NCI-H226 (cell line): ENCODE measurements at places on chromosomes 12 and 14.

GRCh38 chr14:29705801-29706200 lies 221.8 kb downstream of the PRKD1 start:
- no peak for DNase-seq

DNA sequence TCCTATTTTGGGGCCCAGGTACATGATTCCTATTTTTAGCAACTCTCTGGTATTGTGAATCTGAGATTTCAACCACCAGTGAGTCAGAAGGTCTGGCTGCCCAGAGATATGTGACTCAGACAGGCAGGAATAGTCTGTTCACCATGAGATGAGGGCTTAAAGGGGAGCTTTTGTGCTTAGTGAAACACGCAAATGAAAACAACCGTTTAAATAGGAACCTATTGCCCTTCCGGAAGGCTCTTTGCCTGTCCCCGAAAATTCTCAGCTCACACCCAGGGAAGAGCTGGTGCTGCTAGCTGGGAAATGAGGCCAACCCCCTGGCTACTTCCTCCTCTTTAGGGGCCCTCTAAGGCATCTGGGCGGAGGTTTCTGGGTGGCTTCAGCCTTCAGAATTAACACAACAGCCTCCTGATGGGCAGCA lies 283.6 kb downstream of the CACNA1C start:
- DNase-seq: peak; percentile 87

DNA sequence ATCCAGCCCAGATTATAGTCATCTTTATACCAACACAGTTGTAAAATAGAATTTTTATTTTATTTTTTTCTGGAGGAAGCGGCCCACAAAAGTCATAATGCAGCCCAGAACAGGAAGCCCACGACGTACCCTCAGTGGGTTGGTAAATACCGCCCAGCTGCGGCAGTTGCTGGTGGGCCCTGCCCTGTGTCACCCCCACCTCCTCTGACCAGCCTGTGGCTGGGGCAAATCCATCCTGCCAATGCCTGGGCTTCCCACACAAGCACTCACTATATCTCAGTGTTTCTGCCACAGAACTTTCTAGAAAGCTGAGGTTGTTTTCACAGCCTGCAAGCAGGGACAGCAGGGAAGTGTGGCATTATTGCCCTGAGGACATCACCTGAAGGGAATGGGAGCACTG lies 171.4 kb upstream of the GSC start:
- no peak for DNase-seq

DNA sequence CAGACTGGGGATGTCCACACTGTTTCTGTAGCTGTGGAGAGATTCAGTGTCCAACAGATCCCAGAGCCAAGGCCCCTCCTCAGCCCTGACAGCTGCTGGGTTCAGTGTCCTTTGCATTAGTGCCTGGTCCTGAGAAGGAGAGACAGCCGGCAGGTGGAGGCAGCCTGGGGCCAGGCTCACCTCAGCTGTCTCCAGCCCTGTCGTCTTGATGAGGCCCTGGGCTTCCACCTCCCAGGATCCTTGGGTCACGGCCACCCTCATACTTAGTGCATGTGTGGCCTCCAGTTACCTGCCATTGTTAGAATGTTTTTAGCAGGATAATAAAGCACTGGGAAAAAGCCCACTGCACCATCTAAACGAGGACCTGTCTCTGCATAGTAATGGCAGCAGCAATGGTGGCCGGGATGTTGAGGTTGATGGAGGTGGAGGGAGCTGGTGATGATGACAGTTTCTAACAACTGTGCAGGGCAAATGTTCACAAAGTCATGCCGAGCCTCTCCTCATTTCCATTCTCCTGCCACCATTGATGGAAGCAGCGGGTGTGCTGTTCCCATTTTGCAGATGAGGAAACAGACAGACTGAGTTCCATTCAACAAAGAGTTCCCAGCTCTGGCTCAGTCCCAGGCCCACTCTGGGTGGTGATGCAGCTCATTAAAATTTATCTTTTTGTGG lies 17.7 kb downstream of the ASB2 start:
- no peak for DNase-seq

DNA sequence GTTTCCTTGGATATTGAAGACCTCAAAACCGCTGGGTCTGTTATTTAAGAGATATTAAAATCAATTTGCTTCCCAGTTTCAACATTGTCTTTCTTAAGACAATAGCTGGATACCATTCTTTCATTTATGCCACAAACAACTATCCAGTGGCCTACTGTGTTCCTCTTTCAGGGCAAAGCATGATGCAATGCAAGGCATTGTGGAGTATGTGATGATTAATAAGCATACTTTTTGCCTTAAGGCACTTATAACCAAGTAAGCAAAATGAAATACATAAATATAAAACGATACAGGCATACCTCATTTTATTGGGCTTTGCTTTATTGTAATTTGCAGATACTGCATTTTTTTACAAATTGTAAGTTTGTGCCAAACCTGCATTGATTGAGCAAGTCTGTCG lies 45.5 kb downstream of the SCN8A start:
- DNase-seq: peak; percentile 73

- DNase-seq: no peak
Measured at GRCh38 chr12:24701343-24701742, 247.6 kb downstream of the BCAT1 start.

DNA sequence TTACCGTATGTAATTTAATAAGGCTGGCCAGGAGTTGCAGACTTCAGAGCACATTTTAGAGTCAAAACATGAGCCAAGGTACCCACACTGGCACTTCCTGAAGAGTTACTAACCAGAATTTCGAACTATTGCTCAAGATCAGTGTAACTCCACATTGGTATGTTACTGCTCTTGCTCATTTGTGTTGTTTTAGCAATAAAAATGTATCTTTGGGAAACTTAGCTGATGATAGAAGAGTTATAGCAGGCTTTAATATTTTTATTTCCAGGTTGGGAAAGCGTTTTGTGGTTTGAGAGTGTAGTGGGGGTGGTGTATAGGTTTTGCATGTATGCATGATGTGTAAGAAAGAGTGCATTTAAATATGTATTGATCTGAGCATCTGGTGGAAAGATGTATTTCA lies 96.6 kb downstream of the SCN8A start:
- peak; percentile 75 for DNase-seq

GRCh38 chr14:68693926-68694325 lies 98.9 kb downstream of the ZFP36L1 start:
- DNase-seq: no peak

DNA sequence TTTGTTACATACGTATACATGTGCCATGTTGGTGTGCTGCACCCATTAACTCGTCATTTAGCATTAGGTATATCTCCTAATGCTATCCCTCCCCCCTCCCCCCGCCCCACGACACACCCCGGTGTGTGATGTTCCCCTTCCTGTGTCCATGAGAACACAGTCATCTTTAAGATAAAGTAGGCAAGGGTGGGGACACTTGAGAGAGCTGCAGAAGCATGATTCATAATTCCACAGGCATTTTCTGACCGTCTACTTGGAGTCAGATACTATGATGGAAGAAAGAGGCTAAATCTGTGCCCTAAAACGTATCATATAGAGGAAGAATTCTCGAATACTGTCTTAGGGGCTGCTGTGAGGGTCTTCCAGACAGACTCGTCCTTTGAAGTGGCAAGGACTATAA lies 145.9 kb upstream of the VASH1 start:
- DNase-seq: no peak

DNA sequence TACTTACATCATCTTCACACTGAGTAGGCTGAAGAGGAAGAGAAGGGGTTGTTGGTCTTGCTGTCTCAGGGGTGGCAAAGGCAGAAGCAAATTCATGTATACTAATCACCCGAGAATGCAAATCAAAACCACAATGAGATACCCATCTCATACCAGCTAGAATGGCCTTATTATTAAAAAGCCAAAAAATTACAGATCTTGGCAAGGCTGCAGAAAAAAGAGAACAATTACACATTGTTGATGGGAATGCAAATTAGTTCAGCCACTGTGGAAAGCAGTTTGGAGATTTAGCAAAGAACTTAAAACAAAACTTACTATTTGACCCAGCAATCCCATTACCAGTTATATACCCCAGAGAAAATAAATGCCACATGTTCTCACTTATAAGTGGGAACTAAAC lies 154.9 kb downstream of the SEC23A start:
- peak; percentile 17 for DNase-seq
